Stimulated activated CD8-positive, alpha-beta memory T cell treated with anti-CD3 and anti-CD28 coated beads, Interleukin-15, amount 100 ng/mL, for 24 hours (primary cell): ENCODE measurements at places on chromosomes 11 and 22.

GRCh38 chr11:69884751-69885150 lies 65.5 kb upstream of the FGF3 start:
- DNase-seq: no peak

DNA sequence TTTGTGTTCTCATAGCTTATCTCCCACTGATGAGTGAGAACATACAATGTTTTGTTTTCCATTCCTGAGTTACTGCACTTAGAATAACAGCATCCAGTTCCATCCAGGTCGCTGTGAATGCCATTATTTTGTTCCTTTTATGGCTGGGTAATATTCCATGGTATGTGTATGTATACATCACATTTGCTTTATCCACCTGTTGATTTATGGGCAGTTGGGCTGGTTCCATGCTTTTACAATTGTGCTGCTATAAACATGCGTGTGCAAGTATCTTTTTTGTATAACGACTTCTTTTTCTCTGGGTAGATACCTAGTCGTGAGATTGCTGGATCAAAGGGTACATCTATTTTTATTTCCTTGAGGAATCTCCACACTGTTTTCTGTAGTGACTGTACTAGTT lies 74.8 kb downstream of the ZNF280B start:
- DNase-seq: no peak

DNA sequence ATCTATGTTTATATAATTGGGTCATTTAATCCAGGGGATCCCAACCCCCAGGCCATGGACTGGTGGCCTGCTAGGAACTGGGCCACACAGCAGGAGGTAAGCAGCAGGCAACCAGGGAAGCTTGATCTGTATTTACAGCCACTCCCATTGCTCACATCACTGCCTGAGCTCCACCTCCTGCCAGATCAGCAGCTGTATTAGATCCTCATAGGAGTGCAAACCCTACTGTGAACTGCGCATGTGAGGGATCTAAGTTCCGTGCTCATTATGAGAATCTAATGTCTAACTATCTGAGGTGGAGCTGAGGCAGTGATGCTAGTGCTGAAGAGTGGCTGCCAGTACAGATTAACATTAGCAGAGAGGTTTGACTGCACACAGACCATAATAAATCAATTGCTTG lies 32.8 kb downstream of the MS4A2 start:
- no peak for DNase-seq

DNA sequence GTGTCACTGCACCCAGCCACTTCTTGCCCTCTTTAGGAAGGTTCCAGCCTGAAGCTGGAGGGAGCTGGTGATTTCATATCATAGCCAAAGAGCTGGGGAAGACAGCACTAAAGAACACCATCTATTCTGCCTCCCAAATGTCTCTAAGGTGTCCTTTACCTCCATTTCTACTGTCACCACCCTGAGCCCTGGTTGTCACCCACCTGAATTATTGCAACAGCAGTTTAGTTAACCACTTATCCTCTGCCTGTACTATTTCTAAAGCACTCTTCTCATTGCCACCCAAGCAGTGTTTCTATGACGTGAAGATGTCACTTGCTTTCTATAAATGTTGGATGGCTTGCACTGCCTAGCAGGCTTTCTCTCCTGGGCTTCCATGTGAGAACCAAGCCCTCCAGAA lies 69.4 kb upstream of the EED start:
- no peak for DNase-seq

- DNase-seq: no peak
These were observed 107.3 kb upstream of the FGF3 start for GRCh38 chr11:69926376-69927050.

- DNase-seq: no peak
These were observed 22.3 kb upstream of the MICAL2 start for GRCh38 chr11:12088047-12088481.

GRCh38 chr11:27040302-27041115 lies at the start of gene BBOX1:
Gene BBOX1, plus strand, starts transcription at chr11:27040815. Its CDS starts 14,616 bp downstream, at chr11:27055431.
- DNase-seq: no peak

GRCh38 chr11:97237151-97237550 lies 847.3 kb downstream of the JRKL start:
- no peak for DNase-seq

- no peak for DNase-seq
These were observed 16.2 kb downstream of the SHISA8 start for GRCh38 chr22:41898645-41899044.

GRCh38 chr11:78932757-78933156 lies 358.1 kb upstream of the NARS2 start:
- DNase-seq: no peak

- no peak for DNase-seq
These were observed 351.3 kb downstream of the JRKL start for GRCh38 chr11:96741068-96741467.

DNA sequence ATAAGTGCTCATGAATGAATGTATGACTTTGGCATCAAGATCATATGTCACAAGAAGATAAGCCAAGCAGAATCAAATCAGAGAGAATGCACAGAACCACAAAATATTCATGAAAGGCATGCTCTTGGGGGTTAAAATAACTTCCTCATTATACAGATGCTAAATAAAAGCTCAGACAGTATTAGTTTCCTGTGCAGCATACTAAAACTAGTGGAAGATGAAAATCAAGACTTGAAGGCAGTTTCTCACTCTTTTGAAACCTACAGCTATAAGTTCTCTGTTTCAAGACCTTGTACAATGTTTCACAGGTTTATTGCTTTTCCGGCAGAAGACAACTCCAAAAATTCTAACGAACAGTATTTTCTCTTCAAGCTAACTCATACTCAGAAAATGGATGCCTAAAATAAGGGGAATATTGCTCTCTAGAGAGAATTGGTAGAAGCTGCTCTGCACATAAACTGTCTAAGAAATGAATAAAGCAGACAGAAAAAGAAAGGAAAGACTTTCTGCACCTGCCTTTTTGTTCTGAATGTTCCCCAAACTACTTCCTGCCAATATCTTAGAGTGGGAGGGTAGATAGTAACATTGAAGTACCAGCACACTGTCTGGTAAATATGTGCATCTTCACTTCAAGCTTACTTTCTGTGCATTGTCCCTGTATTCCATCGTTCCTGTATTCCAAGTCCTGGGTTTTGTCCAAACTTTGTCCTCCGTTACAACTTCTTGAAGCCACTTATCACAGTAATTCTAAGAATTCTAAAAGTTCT lies 639.4 kb upstream of the FAT3 start:
- no peak for DNase-seq

DNA sequence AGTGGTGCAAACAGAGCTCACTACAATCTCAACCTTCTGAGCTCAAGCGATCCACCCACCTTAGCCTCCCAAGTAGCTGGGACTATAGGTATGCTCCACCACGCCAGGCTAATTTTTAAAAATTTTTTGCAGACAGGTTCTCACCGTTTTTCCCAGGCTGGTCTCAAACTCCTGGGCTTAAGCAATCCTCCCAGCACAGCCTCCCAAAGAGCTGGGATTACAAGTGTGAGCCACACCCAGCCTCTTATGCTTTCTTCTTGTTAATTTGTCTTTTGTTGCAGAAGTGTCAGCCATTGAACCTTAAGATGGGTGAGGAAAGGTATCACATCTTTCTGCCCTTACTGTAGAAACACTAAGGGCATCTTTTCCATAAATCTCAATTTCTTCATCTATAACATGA lies 34.9 kb downstream of the DENND5A start:
- DNase-seq: no peak

GRCh38 chr22:50641696-50642607 lies 14.0 kb upstream of the ARSA start:
- no peak for DNase-seq

DNA sequence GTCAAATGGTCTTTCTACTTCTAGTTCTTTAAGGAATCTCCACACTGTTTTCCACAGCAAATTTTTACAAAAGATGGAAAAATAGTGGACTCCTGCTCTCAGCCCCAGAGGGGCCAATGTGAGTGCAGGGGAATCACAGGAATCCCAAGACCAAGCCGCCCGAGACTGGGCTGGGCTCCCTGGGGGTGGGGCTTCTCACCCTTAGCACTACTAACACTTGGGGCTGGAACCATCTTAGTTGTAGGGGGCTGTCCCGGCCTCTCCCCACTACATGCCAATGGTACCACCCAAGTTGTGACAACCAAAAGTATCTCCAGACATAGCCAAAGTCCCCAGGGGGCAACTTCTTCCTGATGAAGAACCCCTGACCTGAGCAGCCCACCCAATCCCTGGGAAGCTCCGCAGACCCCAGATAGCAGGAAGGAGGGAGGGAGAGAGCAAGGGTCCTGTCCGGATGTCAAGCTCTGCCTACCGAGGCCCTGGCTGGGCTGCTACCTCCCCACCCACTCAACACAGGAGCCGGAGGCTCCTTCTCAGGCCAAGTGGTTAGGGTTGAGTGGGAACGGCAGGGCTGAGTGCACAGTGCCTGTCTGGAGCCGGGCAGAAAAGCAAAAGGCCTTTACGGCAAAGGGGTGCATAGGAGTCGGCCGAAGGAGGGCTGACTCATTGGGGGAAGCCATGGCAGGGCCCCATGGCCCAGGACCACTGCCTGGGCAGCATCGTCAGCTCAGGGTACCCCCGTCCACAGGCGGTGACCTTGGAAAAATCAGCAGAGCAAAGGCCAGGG lies 122.5 kb upstream of the FGF3 start:
- no peak for DNase-seq

DNA sequence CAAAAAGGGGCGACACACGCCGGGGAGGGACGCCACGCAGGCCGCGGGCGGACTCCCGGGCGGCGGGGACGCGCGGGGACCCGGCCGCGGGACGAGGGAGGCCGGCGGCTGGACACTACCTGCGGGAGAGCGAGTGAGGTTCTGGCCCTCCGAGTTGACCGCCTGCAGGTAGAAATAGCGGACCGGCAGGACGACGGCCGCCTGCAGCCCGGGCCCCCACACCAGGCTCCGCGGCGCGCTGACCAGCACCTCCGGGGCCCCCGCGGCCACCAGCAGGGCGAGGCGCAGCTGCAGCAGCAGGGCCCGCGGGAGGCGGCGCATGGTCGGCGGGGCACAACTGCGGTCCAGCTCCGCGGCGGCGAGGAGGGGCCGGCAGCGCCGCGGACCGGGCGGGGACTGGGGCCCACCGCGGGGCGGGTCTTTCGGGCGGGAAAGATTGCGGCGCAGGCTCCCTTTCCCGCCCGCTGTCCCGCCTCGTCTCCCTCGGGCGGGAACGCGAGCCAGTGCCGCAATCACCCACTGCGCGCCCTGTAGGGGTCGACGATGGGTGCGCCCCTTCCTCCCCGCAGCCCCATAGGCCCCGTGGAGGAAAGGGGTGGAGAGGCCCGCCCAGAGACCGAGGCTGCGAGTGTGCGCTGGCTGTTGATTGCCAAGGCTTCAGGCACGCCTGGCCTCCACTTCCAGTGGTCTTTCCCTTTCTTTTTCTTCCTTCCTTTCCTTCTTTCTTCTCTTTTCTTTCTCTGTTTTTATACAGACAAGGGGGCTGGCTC lies at the start of gene POGLUT3:
POGLUT3 (minus strand) TSS at position 339 of the 770 bp plus-strand sequence; CDS start at position 321, 18 bp downstream.
- DNase-seq: peak; percentile 10

DNA sequence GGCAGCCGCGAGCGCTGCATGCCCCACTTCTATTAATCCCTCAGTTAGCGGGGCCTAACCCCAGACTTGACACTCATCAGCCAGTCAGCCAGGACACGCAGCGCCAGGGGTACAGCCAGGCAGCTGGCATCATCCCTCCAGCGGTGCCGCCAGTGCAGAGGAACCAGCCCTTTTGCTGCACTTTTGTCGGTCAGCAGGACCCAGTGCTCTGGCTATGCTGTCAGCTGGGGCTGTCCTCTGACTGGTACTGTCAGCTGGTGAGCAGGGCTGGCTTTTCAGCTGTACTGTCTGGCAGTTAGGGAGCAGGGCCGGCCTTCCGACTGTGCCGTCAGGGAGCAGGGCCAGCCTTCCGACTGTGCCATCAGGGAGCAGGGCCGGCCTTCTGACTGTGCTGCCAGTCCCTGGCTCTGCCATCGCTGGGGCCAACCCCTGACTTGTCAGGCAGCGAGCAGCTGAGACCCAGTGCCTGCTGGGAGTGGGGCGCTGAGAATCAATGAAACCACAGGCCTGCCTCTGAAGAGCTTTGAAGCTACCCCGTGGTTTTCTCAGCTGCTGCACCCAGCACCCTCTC lies 115.4 kb downstream of the KIAA1671 start:
- no peak for DNase-seq

GRCh38 chr22:44721213-44721612 lies 19.2 kb downstream of the PRR5 start:
- DNase-seq: no peak

- DNase-seq: no peak
These were observed 859.3 kb downstream of the BRD1 start for GRCh38 chr22:48968201-48968959.

DNA sequence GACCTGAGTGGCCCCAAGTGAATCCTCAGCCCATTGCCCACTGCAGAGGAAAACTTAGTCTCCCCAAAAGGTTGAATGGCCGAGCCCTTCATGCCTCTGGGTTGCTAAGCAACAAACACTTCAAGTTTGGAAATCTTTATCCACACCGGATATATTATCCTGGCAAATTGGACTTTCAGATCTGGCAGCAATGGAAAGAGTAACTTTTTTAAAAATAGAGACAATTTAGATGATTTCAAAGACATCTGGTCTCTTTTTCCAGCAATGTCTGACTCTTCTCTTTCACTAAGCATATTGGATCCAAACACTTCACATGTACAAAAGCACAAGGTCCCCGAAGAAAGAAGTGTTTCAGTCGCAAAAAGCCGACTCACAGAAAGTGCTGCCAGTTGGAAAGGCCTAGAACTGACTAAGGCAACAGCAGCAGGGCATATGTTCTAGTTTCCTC lies 505.3 kb downstream of the SOX6 start:
- DNase-seq: no peak

DNA sequence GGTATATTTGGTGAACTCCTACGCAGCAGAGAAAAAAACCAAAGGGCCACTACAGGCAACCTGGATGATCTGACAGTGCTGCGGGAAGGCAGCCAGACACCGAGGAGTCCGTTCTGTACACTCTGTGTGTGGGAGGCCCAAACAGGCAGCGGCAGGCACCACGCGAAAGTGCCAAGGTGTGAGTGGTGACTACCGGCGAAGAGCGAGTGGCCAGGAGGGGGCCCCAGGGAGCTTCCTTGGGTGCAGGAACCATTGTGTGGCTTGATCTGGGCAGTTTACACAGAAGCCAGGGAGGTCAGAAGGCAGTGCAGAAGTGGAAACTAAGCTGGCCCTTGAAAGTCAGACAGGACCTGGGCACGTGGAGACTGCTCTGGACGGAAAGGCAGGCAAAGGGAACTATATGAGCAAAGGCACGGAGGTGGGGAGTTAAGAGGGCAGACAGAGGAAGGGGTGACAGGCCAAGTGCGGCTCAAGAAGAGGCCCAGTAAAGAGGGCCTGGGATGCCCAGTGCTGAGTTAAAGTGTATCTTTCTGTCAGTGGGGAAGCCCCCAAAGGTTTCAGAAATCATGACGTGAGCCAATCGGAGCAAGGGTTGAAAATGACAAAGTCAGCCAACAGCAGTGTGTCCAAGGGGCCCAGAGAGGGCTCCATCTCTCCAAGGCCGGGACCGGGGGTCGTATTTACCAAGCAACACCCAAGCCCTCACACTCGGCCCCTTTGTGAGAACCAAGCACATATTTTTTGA lies 10.6 kb downstream of the TMEM184B start:
- no peak for DNase-seq

- no peak for DNase-seq
These were observed 8.5 kb upstream of the ADORA2A start for GRCh38 chr22:24418786-24419474.
